ENCODE measurements at places on chromosomes 16 and 17.

DNA sequence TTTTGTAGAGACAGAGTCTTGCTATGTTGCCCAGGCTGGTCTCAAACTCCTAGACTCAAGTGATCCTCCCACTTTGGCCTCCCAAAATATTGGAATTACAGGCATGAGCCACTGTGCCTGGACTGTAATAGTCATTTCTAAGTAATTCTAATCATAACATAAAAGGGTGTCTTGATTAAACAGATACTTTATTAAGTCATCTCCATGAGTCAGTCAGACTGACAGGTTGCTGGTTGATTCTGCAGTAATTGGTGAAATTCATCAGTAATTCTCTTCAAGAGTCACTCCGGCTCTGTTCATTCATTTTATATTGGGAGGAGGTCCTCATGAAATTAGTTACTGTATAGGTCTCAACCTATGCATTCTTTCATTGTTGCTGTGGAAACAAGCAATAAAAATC is 85.6 kb downstream of the SPECC1 start:
- H3K27me3 ChIP-seq, result no peaks in the 10 kb centered on the region
- H3K4me1 ChIP-seq, result no peaks in the 10 kb centered on the region
- no peaks in the 10 kb centered on the region for H3K36me3 ChIP-seq

DNA sequence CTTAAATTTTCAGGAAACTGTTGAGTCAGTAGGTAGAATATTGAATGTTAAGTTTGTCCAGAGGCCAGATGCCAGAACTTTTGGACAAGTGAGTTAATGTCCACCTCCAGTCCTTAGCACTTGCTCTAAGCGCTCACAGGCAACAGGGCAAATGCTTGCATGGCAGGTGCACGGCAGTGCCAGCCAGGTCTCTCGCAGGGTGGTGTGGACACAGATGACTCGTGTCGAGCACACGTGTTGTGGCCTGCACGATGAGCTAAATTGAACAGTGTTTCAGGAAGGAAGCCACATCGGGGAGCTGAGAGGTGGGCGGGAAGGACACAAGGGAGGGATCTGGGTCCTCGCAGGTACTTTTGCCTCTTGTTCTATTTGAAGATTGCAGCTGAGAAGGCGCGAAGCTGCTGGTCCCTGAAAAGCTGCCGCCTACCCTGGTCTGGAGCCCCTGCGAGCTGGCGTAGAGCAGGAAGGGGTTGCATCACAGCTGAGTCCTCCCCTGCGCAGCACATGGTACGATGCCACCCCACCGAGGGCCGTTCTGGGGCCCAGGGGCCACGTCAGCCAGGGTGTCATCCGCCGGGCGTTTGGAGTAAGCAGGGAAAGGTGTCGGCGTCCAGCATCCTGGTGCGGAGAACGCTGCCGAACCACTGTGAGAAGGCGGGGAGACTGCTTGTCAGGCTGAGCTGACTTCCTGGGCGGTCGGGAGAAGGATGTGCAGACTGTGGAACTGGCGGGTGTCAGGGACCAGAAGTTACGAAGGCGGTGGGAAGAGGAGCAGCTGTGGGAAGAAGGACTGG is 6.3 kb downstream of the RAB40C start:
- H3K36me3 ChIP-seq, result no peaks in the 10 kb centered on the region
- no peak for DNase-seq

- no peaks in the 10 kb centered on the region for H3K27me3 ChIP-seq
- H3K27ac ChIP-seq, result peak overlapping the region; percentile 63
- peaks cover 2% of the 10 kb centered on the region for H3K4me1 ChIP-seq
- no peaks in the 10 kb centered on the region for H3K36me3 ChIP-seq
Measured at GRCh38 chr17:74981979-74982662, 5.3 kb upstream of the CDR2L start.

- no peaks in the 10 kb centered on the region for H3K36me3 ChIP-seq
- no peak overlapping the region for H3K4me3 ChIP-seq
- no peaks in the 10 kb centered on the region for H3K27me3 ChIP-seq
- no peaks in the 10 kb centered on the region for H3K4me1 ChIP-seq
- DNase-seq, result peak; percentile 3
Measured at GRCh38 chr16:89061590-89062380, 31.9 kb upstream of the ACSF3 start.

DNA sequence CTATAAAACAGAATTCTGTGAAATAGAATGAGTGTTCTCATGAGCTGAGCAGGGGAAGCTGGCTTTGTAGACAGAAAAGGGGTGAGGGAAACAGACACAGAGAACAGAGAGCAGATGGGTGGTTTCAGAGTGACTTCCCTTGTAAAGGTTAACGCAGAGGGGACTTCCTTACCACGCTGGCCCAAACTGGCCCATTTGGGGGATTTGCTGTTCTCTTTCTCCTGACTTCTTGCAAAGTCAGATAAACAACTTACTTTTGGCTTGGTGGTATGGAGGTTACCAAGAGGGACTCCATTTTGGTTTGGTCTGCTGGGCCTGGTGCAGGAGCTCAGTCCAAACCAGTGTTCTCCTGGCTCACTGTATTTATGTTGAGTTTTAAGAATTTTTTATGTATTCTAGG is 48.4 kb downstream of the SEC14L1 start:
- no peak overlapping the region for H3K4me3 ChIP-seq
- H3K27ac ChIP-seq, result no peak overlapping the region
- peaks cover 3% of the 10 kb centered on the region for H3K36me3 ChIP-seq
- H3K27me3 ChIP-seq, result no peaks in the 10 kb centered on the region
- H3K4me1 ChIP-seq, result no peaks in the 10 kb centered on the region

DNA sequence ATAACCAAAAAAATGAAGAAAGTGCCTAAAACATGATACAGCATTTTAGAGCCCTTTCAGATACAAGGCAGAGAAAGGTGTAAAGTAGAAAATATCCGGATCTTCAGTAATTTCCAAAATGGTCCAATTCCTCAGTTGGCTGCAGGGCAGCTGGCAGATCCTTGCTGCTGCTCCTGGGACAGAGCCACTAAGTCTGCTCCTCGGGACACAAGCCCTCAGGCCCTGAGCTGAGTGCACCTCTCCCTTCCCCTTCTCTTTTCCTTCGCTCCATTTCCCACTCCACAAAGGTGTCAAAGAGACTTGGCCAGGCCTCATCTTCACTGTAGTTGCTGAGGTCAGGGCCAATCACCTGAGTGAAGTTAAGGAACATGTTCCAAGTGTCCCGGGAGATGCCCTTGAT is 40.5 kb downstream of the DCUN1D3 start:
- H3K36me3 ChIP-seq, result peaks cover 1% of the 10 kb centered on the region
- no peaks in the 10 kb centered on the region for H3K4me1 ChIP-seq
- H3K4me3 ChIP-seq, result no peak overlapping the region
- no peaks in the 10 kb centered on the region for H3K27me3 ChIP-seq
- no peak for DNase-seq
- H3K27ac ChIP-seq, result no peak overlapping the region

GRCh38 chr17:52678211-52678610 is 519.7 kb upstream of the CA10 start:
- no peak for DNase-seq
- no peaks in the 10 kb centered on the region for H3K4me1 ChIP-seq
- no peaks in the 10 kb centered on the region for H3K36me3 ChIP-seq
- H3K27me3 ChIP-seq, result no peaks in the 10 kb centered on the region
- no peak overlapping the region for H3K4me3 ChIP-seq

DNA sequence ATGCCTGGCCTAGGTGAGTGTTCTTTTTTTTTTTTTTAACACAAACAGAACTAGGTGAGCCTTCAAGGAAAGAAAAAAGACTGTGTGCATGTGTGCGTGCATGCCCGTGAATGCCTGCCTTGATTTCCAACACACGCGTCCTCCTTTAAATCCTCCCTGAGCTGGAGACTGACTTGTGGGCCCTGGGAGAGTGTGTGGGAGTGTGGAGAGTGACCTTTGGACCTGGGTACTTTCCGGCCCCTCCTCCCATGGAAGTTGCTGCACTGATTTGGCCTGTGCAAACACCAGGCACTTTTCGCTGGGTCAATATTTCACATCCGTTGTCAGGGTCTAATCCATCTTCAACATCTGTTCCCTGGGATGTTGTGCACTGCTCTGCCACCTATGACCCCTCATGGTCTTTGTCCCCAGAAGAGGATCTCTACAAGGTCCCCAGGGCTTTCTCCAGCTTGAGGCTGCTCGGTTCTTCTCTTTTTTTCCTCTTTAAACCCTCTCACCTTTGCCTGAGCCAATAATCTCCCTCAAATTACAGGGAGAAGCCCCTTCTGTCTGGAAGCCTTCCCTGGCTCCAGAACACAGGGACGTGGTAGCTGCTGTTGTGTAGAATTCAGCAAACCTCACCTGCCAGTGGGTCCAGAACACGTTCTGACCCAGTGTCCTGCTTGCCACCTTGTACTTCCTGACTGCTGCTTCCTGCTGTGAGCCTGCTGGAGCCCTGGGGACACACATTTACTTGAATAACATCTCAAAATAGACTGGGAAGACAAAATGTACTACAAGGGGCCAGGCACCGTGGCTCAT is 20.8 kb upstream of the ATP5MC1 start:
- no peak for DNase-seq
- H3K4me3 ChIP-seq, result no peak overlapping the region
- no peaks in the 10 kb centered on the region for H3K36me3 ChIP-seq
- no peak overlapping the region for H3K27ac ChIP-seq
- no peaks in the 10 kb centered on the region for H3K27me3 ChIP-seq
- peaks cover 13% of the 10 kb centered on the region for H3K4me1 ChIP-seq

DNA sequence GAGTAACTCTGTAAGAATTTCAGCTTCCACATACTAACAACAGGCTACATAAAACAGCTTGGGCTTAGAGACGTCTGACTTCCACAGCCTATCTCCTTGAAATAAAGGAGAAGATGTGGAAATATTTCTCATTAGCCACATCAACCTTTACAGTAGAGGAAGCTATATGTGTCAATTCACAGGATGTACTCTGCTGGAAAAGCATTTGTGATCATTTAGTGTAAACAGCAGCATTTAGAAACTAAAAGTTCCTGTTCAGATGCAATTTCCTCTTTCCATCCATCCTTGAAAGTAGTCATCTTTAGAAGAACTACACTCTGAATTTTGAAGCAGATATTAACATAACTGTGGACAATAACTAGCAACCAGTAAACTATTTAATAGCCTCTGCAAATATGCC is 46.2 kb downstream of the XPO6 start:
- H3K27me3 ChIP-seq, result no peaks in the 10 kb centered on the region
- H3K27ac ChIP-seq, result no peak overlapping the region
- peaks cover 12% of the 10 kb centered on the region for H3K36me3 ChIP-seq
- no peak for DNase-seq
- no peak overlapping the region for H3K4me3 ChIP-seq

DNA sequence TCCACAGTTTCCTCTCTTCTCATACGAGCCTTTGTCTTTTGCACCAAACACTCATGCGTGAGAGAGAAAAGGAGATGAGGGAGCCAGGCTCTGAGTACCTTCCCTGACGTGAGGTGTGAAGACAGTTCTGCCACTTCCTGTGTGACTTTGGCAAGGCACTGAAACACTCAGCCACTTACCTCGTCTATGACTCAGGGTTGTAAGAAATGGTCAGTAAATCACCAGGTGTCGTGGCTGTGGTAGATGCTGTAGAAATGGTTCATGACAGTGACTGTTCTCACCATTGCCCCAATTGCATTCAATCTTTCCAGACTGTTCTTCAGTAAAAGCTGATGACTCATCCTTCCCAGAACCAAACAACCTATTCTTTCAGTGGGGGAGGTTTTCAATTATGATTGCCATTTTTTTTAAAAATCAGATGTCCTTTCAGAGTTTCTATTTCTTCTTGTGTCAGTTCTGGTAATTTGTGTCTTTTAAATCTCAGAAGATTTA is 49.2 kb upstream of the CBFA2T3 start:
- DNase-seq, result no peak
- no peak overlapping the region for H3K27ac ChIP-seq
- no peaks in the 10 kb centered on the region for H3K36me3 ChIP-seq
- no peak overlapping the region for H3K4me3 ChIP-seq
- no peaks in the 10 kb centered on the region for H3K27me3 ChIP-seq

GRCh38 chr17:78249818-78250806 is 18.7 kb downstream of the TMEM235 start:
- no peak overlapping the region for H3K4me3 ChIP-seq
- no peaks in the 10 kb centered on the region for H3K36me3 ChIP-seq
- no peak overlapping the region for H3K27ac ChIP-seq
- H3K27me3 ChIP-seq, result no peaks in the 10 kb centered on the region
- DNase-seq, result no peak

- no peak overlapping the region for H3K27ac ChIP-seq
- no peaks in the 10 kb centered on the region for H3K4me1 ChIP-seq
- H3K36me3 ChIP-seq, result no peaks in the 10 kb centered on the region
- H3K4me3 ChIP-seq, result no peak overlapping the region
- H3K27me3 ChIP-seq, result no peaks in the 10 kb centered on the region
Measured at GRCh38 chr17:33509331-33509730, 216.2 kb upstream of the ASIC2 start.

- no peaks in the 10 kb centered on the region for H3K27me3 ChIP-seq
- DNase-seq, result peak; percentile 87
- no peaks in the 10 kb centered on the region for H3K36me3 ChIP-seq
- peak overlapping the region; percentile 4 for H3K27ac ChIP-seq
- H3K4me1 ChIP-seq, result peaks cover 25% of the 10 kb centered on the region
- H3K4me3 ChIP-seq, result no peak overlapping the region
Measured at GRCh38 chr17:73304971-73305812, 6.6 kb downstream of the CDC42EP4 start.

GRCh38 chr17:27540318-27541101 is 84.3 kb downstream of the KSR1 start:
- no peak overlapping the region for H3K27ac ChIP-seq
- H3K4me1 ChIP-seq, result peaks cover 11% of the 10 kb centered on the region
- no peak overlapping the region for H3K4me3 ChIP-seq
- H3K27me3 ChIP-seq, result no peaks in the 10 kb centered on the region
- no peak for DNase-seq
- no peaks in the 10 kb centered on the region for H3K36me3 ChIP-seq

DNA sequence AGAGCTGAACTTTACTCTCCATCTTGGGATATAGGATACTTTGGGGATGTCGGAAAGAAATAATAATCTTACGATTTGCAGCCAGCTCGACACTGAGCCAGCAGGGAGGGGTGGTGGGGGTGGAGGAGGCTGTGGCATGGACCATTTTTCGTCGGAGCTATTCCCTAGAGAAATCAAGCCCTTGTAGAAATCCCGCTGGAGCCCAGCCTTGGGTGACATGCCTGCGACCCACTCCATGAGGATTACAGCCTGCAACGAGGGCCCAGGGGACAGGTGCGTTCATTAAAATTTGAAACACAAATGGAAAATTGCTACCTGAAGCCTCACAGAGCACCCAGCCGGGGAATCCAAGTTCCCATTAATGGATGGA is 82.8 kb upstream of the GSE1 start:
- no peaks in the 10 kb centered on the region for H3K27me3 ChIP-seq
- H3K4me3 ChIP-seq, result no peak overlapping the region
- H3K27ac ChIP-seq, result no peak overlapping the region
- peaks cover 2% of the 10 kb centered on the region for H3K4me1 ChIP-seq

- H3K4me3 ChIP-seq, result no peak overlapping the region
- H3K27me3 ChIP-seq, result no peaks in the 10 kb centered on the region
- DNase-seq, result no peak
- H3K27ac ChIP-seq, result no peak overlapping the region
- no peaks in the 10 kb centered on the region for H3K36me3 ChIP-seq
Measured at GRCh38 chr17:65704731-65705130, 143.3 kb upstream of the AXIN2 start.

Data from mesendoderm (in vitro differentiated cells).